Hematopoietic multipotent progenitor cell treated with erythropoietin and hydrocortisone succinate and interleukin-3 and kit ligand, for 6 days (in vitro differentiated cells): ENCODE measurements at places on chromosomes 11 and 22.
A peak's percentile ranks its signal among the peaks of the same experiment; 100 is the strongest.

GRCh38 chr11:46180736-46181135 is 59.5 kb upstream of the PHF21A start:
- DNase-seq, result no peak

DNA sequence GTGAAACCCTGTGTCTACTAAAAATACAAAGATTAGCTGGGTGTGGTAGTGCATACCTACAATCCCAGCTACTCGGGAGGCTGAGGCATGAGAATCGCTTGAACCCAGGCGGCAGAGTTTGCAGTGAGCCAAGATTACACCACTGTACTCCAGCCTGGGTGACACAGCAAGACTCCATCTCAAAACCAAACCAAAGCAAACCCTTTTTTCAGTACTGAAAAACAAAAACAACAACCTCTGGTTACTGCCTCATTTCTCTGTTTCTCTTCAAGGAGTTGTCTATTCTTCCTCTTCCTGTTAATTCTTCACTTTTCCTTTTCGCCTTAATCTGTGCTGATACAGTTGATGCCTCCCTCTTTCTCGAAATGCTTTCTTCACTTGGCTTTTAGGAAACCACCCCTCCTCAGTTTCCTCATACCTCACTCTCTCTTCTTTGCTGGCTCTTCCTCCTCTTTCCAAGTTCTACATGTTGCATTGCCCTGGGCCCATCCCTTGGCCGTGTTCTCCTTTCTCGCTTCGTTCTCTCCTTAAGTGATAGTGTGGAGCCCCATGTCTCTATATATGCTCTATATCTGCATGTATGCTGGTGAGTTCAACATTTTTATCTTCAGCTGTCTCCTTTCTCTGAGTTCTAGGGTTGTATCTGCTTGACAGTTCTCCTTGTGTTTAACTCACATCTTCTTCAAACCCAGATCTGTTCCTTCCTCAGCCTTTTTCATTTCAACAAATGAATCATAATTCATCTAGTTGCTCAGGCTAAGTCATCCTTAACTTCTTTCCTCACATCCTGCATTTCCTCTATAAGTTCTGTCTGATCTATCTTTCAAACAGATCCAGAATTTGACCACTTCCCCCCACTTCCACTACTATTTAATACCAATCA is 37.1 kb downstream of the NUCB2 start:
- DNase-seq, result no peak

GRCh38 chr11:10233581-10233980 is 60.4 kb downstream of the SBF2 start:
- peak; percentile 11 for DNase-seq

- peak; percentile 1 for DNase-seq
These were observed 510.6 kb upstream of the RAG2 start for GRCh38 chr11:37108436-37109285.

DNA sequence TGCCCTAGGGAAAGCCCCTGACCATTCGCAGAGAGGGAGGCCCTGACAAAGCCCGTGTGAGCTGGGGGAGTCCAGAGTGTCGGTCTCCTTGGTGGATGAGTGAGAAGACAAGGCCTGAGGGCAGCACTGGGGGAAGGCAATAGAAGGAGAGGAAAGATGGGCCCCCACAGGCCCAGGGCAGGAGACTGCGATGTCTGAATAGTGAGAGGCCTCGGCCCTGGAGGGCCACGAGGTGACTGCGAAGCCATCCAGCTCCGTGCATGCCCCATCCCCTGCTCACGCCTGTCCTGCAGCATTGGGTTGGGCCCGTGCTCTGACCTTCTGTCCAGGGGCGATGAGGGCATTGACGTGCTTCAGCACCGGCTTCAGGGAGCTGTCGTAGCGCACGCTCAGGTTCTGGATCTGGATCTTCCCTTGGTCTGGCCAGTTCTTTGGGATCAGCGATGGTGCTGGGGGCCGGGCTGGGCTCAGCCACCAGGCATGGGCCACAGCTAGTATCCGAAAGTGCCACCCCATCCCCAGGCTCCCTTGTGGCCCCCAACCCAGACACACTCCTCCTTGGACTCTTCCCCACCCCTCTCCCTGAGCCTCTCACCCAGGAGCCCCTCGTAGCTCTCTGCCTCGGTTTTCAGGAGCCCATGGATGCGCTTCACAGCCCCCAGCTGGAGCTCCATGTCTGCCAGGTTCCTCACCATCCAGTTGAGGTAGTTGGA is 8.3 kb upstream of the KCNJ11 start:
- no peak for DNase-seq

DNA sequence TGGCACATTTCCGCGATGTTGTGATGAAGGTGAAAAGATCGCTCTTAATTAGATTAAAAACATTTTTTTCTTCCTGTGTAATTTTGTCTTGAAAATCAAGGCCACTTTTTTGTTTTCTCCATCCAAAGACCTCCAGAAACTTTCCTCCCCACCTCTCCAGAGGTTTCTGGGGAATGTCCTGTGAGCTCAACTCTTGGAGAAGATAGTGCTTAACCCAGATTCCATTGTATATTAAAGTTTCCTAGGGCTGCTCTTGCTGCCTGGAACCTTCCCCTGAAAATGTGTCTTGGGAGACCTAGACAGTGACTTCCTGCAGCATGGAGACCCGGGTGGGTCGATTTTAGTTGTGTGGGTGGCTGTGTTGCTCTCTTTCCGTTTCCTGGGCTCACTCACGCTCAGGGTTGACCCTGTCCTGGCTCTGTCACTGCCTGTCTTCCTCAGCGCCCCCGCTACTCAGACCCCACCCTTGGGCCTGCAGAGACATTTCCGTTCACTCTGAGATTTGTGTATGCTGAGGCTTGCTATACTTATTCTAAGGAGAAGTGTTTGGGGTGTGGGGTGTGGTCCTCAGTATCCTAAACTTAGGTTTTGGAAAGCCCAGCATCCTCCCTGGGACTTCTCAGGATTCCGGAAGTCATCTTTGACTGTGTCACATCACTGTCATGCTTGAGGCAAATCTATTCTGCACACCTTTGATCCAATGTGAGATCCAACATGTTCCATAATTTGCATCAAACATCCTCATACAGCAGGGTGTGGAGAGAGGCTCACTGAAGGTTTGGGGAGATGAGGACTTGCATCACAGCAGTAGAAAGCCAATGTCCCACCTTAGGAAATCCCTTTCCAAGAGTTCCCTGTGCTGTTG is 47.2 kb downstream of the KCNQ1OT1 start:
- DNase-seq, result no peak

DNA sequence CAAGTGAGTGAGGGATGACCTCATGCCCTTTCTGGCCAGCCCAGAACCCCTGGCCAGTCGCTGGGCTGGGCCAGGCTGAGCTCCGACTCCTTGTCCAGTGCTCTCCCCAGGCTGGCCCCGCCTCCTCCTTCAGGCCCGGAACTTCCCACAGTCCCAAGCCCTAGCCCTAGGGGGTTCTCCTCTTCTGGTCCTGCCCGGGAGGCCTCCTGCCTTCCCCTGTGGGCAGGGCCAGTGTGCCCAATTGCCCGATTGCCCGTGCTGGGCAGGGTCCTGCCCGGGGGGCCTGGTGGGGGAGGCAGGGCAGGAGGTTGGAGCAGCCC is 4.2 kb downstream of the TCIRG1 start:
- DNase-seq, result no peak

DNA sequence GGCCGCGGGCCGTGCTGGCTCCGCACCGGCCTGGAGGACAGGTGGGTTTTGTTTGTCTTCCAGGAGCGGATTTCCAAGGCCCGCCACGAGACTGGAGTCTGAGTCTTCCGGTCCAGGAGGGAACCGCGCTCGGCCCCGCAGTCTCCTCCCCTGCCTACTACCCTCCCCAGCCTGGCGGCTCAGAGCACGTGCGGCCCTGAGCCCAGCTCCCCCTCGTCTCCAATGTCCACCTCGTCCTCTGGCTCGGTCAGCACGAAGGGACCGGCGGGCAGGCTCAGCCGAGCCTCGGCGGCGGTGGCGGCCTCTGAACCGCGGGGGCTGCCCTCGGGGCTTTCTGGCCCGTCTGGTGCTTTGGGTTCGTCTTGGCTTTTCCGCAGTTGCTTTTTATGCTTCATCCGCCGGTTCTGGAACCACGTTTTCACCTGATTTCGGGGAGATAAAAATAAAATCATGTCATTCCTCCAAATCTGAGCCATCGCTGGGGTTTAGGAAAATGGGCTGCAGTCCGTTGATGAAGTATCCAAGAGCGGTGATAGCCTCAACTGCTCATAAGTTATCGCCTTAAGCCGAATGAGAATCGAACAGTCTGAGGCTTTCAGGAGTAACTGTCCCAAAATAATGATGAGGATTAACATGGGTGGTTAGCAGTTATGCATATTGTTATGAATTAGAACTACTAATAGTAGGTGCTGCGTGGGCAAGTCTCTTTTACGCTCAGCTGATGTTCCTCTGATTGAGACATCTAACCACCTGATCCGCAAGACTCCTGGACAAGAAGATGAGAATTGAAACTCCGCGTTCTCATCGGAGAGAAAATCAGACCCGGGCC is 4.0 kb downstream of the BSX start:
- no peak for DNase-seq

- DNase-seq, result no peak
These were observed 49.0 kb upstream of the GCAT start for GRCh38 chr22:37758694-37759093.

GRCh38 chr11:69079661-69080256 is 31.0 kb downstream of the TPCN2 start:
- peak; percentile 60 for DNase-seq

GRCh38 chr11:85531191-85531897 is 95.8 kb downstream of the DLG2 start:
- no peak for DNase-seq

- no peak for DNase-seq
These were observed 473 bp downstream of the TXN2 start for GRCh38 chr22:36480941-36481392.

GRCh38 chr22:42473484-42474193 is 41.4 kb upstream of the NFAM1 start:
- DNase-seq, result peak; percentile 80

DNA sequence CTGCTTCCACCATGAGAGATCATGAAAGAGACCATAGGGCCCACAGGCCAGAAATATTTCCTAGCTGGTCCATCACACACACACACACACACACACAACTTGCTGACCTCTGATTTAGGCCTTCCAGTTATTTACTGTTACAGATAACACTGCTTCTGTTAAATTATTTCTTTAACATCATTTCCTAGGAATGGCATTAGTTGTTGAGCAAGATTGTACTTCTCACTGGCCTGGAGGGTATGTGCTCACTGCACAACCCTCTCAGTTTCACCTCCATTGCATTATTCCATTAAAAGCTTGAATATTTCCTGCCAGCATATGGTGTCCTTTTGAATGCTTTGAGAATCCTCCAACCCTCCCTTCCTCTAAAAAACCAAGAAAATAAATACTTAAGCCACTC is 104.4 kb downstream of the MICAL2 start:
- no peak for DNase-seq

GRCh38 chr22:32077151-32077550 is 34.1 kb downstream of the SLC5A1 start:
- no peak for DNase-seq

DNA sequence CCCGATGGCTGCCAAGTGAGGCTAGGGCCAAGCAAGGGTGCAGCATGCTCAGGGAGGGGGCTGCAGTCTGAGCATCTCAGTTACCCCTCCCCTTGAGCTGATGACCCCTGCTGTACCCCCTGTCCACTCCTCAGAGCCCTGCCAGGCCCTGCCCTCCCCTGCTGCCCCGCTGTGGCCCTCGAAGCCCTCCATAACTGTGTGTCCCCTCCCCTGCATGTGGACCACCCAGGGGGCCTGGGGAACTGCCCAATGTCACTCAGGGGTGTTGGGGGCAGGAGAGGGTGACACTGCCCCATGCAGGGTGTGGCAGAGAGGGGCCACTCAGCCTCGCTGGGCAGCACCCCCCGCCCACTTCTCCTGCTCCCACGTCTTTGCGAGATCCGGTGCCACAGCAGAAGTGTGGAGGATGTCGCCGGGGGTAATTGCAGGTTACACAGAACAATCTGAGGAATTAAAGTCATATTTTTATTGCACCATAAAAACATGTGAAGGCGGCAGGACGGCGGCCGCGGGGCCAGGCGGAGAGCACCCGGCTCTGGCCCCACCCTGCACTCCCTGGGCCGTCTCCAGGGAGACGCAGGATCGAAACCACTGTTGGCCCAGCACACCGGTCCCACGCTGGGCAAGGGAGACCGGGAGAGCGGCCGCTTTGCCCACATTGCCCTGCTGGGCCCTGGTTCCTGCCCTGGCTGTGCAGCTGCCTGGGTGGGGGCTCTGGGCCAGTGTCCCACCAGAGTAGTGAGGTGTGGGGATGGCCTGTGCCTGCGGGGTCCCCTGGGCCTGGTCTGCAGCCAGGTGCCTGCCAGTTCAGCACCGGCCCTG is 18.7 kb upstream of the GNB1L start:
- no peak for DNase-seq

DNA sequence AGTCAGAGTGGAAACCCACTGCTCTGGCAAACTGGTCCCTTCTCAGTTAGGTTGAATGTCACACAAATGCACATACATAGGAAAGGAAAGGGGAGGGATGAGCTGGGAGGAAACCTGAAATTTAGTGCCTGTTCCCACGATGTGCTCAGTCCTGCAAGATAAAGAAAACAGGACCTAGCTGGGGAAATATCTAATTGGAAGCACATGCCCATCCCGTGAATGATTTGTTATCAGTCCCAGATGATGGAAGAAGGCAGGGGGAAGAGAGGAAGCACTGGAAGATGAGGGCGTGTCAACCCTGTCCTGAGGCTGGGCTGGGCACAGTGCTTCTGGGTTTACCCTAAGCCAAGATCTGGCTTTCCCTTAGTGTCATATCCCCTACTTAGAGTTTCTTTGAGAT is 173.9 kb downstream of the NAV2 start:
- DNase-seq, result no peak

- peak; percentile 81 for DNase-seq
These were observed 88.6 kb upstream of the KCNQ1OT1 start for GRCh38 chr11:2788168-2789071.

DNA sequence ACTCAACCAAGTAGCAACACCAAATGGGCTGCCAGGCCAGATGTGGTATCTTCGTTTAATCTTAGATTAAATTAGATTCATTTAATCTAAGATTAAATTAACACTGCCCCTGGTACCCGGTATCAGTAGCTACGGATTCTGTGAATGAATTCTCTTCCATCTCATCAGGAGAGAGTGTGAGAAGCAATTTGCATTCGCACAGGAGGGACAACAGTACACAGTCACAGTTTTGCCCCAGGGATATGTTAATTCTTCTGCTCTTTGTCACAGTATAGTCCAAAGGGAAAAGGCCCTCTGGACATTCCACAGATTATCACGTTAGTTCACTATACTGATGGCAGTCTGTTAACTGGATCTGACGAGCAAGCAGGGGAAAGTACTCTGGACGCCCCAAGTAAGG is 22.9 kb downstream of the ASCL2 start:
- DNase-seq, result no peak
